ENCODE measurements at places on chromosomes 4 and X. TPM values are rescaled to one million over a fixed set of nuclear protein-coding genes. Genes with fewer than 3 reads are reported as not detected.

FAM47A gene
- not detected for total RNA-seq

POU3F4 gene
- not detected for total RNA-seq

GPR78 gene
- not detected for total RNA-seq

P2RY4 gene
- total RNA-seq, result 0.34 TPM

HS3ST1 gene
- total RNA-seq, result 0.36 TPM

ADAM29 gene
- total RNA-seq, result not detected

PROM1 gene
- total RNA-seq, result 1.7 TPM

FAM184B gene
- 0.67 TPM for total RNA-seq

TRIM60 gene
- not detected for total RNA-seq

ZRSR2 gene
- total RNA-seq, result 5.8 TPM
